ENCODE measurements at places on chromosomes 6 and 20.

GRCh38 chr6:11320914-11321597 lies 88.6 kb upstream of the NEDD9 start:
- DNase-seq = peak; percentile 19

DNA sequence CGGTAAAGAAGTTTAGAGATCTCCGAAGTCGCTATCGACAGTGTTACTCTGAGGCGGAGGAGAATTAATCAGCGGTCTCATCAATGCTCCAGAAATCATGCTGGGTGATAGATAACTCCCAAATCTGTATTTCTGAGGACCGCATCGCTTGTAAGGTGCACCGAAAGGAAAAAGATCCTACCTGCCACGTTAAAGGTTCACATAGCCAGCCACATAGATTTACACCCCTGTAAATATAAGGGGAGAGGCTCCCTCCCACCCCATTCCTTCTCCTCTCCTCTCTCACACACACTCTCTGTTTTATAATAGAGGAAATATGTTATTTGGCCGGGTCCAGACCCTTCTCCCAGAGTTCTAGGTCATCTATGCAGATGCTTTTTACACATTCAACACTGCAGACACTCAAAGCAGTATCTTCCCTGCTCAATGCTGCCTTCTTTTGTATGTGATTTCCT lies 620 bp upstream of the DEK start:
- DNase-seq = no peak

DNA sequence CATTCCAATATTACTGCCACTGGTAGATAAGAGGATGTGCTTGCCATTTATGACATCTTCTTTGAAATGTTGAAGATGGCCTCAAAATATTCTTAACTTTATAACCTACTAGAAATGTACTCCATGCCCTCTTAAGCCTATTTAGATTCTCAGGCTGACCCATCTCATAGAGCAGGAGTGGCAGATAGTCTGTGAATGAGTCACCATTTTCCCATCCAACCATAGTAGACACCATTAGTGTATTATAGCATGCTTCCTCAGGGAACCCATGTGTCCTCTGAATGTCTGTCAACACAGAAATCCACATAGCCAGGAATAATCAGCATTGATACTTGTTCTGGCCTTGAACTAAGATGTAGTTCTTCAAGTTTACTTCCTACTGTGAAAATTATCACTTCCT lies 150.2 kb downstream of the IMPG1 start:
- peak; percentile 44 for DNase-seq

GRCh38 chr6:60867548-60867947 lies 1418.5 kb downstream of the KHDRBS2 start:
- DNase-seq = no peak

- DNase-seq = no peak
These were observed 50.2 kb downstream of the VAPB start for GRCh38 chr20:58438970-58439808.

- DNase-seq = peak; percentile 74
These were observed 11.0 kb upstream of the ADGRF5 start for GRCh38 chr6:46932526-46933319.

DNA sequence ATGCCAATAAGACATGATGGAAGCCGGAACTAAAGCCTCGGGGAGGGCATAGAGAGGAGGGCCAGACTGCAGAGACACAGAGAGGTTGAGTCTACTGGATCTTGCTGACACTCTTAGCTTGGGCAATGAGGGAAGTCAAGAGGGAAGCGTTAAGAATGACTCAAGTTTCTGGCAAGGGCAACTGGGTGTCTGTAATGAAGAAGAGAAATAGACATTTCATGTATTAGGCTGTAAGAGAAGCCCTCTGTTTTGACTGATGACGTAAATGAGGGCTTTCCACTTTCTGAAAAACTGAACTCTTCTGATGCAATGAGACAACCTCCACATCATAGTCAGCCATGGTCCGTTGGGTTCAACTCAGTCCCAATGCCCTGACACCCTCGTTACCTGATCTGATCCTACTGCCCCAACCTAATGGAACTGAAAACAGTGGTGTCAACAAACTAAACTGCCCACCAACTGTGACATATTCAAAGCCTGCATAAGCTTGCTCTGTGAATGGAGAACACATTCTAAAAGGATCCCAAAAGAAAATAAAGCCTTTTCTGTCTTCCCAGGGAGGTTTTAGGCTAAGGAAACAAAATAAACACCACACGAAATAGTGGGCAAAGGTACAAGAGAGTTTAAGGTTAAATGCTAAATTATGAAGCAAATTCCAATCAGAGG lies 45.8 kb upstream of the PNRC1 start:
- DNase-seq = peak; percentile 75

- DNase-seq = peak; percentile 51
These were observed 249.3 kb downstream of the TBX18 start for GRCh38 chr6:84515067-84515466.

DNA sequence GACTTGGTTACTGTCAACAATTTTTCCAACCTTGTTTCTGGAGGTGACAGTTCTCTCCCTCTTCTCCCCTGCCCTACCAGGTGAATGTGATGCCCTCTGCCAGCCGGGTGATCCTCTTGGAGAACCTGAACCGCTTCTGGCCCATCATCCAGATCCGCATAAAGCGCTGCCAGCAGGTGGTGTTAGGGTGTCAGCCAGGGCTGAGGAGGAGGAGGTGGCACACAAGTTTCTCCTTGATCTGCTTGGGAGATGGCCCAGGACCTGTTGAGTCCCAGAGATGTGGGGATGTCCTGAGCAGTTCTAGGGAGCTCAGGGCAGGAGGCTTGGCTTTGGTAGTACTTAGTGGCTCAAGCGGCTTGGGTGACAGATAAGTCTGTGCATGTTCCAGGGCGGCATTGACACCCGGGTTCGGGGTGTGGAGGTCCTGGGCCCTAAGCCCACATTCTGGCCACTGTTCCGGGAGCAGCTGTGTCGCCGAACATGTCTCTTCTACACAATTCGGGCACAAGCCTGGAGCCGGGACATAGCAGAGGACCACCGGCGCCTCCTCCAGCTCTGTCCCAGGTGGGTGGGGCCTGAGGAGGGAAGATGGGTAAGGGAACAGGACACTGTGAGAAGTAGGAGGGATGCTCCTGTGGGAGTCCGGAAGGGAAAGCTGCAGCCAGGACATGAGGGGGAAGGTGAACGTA lies 21.2 kb downstream of the CUL9 start:
- no peak for DNase-seq

GRCh38 chr6:2731281-2731909 lies 19.3 kb downstream of the MYLK4 start:
- no peak for DNase-seq

- no peak for DNase-seq
These were observed 624.7 kb downstream of the CD109 start for GRCh38 chr6:74320715-74321114.

- no peak for DNase-seq
These were observed 114.2 kb downstream of the PSMB1 start for GRCh38 chr6:170438861-170439260.

- DNase-seq = no peak
These were observed 51.2 kb upstream of the UBR2 start for GRCh38 chr6:42512579-42512978.

DNA sequence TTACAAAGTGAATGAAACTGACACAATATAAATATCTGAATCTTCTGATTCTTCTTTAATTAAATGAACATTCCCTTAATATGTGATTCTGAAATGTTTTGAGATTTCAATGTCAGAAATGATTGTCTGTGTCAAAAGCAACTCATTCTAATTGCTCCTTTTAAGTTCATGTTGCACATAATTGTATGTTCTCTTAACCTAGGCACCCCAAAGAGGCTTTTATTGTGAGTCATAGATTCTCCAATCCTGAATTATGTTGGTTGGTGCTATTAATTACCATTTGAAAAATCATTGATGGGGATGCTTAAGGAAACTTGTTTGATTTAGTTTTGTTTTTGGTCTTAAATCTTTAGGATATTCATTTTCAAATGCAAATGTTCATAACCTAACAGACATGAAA lies 829.7 kb upstream of the CITED2 start:
- no peak for DNase-seq

GRCh38 chr6:7461416-7461815 lies 71.8 kb downstream of the RIOK1 start:
- peak; percentile 30 for DNase-seq

GRCh38 chr20:16711661-16712258 lies 18.1 kb upstream of the SNRPB2 start:
- no peak for DNase-seq

GRCh38 chr20:47281376-47281775 lies 75.1 kb downstream of the ZMYND8 start:
- DNase-seq = no peak

- no peak for DNase-seq
These were observed 422.5 kb upstream of the RGS17 start for GRCh38 chr6:153553627-153554026.

DNA sequence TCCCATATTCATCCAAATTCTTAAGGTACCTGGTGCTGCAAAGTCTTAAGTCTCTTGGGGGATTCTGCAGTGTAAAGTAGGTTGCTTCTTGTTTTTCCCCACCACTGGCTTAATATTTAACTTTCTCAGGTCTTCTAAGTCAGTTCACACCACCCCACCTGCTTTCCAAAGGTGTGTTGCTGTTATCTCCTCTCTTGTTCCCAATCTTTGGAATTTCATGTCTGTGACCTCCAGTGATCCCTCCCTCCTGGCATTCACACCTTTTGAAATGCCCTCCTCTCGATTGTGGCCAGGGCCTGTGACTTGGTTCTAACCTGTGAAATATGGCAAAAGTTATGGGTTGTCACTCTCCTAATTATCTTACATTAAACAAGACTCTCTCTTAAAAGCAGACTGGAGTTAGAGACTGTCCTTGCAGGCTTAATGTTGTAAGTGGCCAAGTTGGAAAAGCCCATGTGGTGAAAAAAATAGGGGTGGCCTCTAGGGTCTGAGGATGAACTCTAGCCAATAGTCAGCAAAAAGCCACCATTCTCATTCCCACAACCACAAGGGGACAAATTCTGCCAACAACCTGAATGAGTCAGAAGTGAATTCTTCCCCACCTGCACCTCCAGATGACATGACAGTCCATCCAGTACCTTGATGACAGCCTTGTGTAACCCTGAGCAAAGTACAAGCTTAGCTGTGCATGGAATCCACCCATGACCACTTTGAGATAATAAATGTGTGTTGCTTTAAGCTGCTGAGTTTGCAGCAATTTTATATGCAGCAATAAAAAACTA lies 45.1 kb downstream of the ADGRF1 start:
- no peak for DNase-seq

DNA sequence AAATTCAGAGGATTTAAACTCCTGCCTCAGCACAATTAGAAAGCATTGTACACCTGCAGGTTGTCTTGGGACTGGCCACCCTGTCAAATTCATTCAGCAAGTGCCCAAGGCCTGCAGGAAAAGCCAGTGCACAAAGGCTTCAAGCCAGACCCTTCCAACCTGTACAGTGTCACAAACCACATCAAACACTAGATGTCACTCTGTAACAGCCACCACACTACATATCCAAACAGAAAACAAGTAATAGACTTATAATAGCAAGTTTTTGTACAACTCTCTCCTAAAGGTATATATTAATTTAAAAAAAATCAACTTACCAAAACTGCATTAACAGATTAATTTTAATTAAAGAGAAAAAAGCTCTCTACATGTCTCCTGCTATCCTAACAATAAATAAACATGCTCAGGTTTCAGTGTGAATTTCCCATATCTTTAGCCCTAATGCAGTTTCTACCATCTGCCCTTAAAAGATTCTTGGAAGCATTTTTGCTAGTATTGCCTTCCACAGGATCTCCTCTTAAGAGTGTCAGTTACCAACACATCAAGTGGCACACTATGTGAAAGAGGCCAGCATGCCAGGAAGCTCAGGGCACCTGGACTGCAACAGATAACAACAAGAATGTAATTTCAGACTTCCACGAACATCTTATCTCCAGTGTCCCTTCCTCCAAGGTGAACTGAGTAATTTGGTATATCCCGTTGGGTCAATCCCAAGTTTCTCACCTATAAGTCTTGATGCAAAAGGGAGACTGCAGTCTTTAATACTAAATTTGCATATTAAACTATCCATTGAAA lies 47.5 kb downstream of the RALGAPA2 start:
- peak; percentile 3 for DNase-seq

DNA sequence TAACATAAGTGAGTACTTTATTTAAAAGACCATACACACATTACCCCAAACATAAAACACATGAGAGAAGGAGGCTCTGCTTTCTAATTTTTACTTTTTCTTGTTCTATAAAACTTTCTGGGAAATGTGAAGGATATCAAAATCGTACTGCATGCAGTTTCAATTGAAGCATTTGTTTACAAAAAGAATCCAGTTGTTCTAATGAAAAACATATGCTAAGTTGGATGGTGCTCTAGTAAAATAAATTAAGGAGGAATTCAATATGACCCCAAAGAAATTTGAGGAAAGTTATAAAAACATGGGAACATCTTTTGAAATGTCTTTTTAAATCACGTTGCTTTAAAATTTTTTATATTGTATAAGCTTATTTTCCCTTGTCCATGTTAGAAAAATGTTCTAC lies 37.6 kb downstream of the OR2B6 start:
- no peak for DNase-seq

DNA sequence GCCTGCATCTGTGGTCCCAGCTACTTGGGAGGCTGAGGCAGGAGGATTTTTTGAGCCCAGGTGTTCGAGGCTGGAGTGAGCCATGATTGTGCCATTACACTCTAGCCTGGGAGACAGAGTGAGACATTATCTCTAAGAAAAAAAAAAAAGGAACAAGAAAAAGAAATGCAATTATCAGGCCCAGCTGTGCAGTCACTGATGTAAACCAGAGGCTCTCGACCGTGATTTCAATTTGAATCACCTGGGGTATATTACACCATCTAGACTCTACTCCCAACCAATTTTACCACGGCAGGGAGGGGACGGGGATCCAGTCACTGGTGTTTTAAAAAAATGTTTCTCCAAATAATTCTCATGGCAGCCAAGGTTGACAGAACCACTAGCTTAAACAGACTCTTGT lies 48.8 kb upstream of the NKX2-2 start:
- DNase-seq = no peak

DNA sequence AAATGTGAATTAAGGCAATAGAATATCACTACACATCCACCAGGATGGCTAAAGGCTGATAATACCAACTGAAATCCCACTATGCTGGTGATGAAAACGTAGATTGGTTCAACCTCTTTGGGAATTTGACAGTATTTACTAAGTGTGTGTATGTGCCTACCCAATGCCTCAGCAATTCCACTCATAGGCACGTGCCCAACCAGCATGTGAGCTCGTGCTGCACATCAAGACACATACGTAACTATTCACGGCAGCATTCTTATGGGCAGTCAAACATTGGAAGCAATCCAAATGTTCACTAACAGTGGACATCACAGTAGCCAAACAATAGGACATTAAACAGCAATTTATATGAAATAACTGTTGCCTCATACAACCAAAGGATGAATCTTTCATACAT lies 15.7 kb upstream of the AFDN start:
- DNase-seq = no peak

GRCh38 chr6:158853880-158854213 lies 34.7 kb upstream of the EZR start:
- DNase-seq = no peak

GRCh38 chr6:53059648-53060589 lies 5.3 kb upstream of the FBXO9 start:
- DNase-seq = no peak

GRCh38 chr6:12546410-12547002 lies 170.1 kb upstream of the PHACTR1 start:
- no peak for DNase-seq

GRCh38 chr20:8145246-8146168 lies 13.4 kb downstream of the PLCB1 start:
- DNase-seq = no peak

All from fibroblast of skin of right biceps (primary cell).